ENCODE measurements at places on chromosomes 4 and X.
A peak's percentile ranks its signal among the peaks of the same experiment; 100 is the strongest.

DNA sequence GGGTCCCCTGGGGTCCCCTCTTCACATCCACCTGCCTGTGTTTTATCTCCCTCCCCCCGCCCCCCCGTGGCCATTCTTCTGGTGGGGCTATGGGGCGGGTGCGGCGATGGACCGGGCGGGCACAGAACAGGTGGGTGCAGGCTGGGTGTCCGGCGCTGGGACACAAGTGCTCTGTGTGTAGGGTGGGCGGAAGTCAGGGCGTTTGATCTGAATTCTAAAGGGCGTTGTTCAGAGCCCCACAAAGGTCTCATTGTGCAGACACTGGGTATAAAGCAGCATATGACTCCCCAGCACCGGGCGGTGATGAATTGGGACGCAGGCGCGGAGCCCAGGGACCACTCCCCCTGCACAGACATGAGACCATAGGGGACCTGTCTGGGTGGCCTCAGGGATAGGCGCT is at the start of gene GJB1:
GJB1 (plus strand) TSS at position 296 of the 400 bp plus-strand sequence. CDS start 484 bp downstream, outside the sequence.
- DNase-seq = no peak

DNA sequence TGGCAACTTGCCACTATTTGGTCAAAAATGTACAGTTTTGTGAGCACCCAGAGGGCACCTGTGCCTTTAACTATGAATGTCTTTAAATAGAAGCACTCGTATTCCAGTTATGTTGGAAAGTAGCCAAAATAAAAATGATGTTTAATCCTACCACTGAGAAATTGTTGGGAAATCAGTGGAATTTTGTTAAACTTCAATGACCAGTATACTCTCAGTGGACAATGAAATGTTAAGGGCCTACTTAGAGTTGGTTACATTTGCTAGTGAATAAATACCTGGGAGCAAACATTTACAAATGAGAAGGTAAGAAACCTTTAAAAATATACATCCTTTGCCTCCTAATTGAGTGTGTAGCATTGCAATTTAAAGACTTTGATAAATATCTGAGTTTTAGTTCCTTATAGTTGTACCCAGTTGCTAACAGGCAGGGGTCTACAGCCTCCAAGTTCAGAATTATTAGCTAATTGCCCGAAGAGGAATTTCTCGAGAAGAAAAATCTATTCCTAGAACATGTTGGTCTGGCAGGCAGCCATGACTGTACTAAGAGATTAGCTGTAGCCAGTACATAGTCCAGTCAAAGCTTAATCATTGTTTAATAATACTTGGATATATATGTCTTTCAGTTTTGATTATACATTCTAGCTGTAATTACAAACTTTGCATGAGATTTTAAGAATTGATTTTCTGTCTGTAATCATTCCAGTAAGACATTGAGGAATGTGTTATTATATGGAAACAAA is 93.2 kb downstream of the IL1RAPL2 start:
- no peak for DNase-seq

DNA sequence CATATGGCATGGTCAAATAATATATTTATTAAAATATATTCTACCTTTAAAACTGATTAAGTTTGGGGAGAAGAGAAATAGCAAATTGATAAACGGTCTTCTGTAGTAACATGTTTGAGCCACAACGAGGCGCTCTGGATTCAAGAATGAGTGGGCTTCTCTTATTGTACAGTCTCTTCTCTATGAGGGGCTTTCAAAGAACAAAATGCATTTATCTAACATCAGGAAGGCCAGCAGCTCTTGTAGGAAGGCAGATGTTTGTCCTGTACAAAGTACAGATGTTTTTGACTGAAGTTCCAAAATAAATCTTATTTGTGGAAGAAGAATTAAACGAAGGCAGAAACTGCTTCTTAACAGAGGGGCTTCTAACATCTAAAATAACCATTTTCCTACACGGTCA is 153.6 kb downstream of the RASL11B start:
- DNase-seq = no peak

- peak; percentile 80 for DNase-seq
Measured at GRCh38 chr4:159290321-159291030, 187.6 kb downstream of the RAPGEF2 start.

GRCh38 chr4:84792366-84793301 is 173.9 kb downstream of the WDFY3 start:
- no peak for DNase-seq

- no peak for DNase-seq
Measured at GRCh38 chr4:75696071-75696470, 22.9 kb upstream of the G3BP2 start.

- no peak for DNase-seq
Measured at GRCh38 chr4:85142451-85142850, 176.0 kb upstream of the WDFY3 start.

GRCh38 chrX:13716455-13716854 is 18.0 kb downstream of the TRAPPC2 start:
- no peak for DNase-seq
